Bronchus fibroblast of lung (primary cell): ENCODE measurements at places on chromosomes 11 and 22. TPM values are rescaled to one million over a fixed set of nuclear protein-coding genes. Genes with fewer than 3 reads are reported as not detected.

Gene C11orf16
- not detected in 2 replicates for total RNA-seq

Gene AHNAK
- total RNA-seq: 205 and 218 TPM in 2 replicates

Gene CLCF1
- 4.0 and 5.4 TPM in 2 replicates for total RNA-seq

Gene BBS1
- total RNA-seq: 21.9 and 24.2 TPM in 2 replicates

Gene WNT11
- 0.15 TPM in 1 of 2 replicates, not detected in the other for total RNA-seq
